Activated CD4-positive, alpha-beta T cell treated with anti-CD3 and anti-CD28 coated beads for 4 hours (primary cell): ENCODE measurements at places on chromosomes 7 and 10.

DNA sequence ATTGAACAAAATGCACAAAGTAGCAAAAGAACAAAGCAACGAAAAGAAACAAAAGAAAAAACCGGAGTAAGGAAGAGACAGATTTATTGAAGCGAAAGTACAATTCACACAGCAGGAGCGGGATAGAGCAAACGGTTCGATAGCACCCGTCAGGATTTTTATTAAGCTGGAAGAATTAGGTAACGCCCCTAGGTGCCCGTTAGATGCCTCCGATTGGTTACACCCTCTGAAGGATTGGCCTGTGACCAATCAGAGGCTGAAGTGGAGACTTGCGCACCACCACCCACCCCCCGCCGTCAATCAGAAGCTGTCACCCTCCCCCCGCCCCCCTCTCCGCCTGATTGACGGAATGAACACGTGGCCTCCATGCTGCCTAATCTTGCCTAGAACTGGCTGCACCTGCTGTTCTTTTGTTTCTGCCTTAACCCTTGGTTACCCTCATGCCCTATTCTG, 16.8 kb downstream of the OCM2 start:
- no peak for DNase-seq

DNA sequence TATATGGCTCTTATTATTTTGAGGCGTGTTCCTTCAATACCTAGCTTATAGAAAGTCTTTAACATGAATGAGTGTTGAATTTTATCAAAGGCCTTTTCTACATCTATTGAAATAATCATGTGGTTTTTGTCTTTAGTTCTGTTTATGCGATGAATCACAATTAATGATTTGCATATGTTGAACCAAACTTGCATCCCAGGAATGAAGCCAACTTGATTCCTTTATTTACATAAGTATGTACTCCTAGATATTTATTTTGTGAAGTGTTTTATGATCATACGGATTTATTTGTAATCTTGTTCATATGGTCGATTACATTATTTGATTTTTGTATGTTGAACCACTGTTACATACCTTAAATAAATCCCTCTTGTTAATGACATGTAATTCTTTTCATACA, 244.3 kb upstream of the KCND2 start:
- DNase-seq, result no peak

DNA sequence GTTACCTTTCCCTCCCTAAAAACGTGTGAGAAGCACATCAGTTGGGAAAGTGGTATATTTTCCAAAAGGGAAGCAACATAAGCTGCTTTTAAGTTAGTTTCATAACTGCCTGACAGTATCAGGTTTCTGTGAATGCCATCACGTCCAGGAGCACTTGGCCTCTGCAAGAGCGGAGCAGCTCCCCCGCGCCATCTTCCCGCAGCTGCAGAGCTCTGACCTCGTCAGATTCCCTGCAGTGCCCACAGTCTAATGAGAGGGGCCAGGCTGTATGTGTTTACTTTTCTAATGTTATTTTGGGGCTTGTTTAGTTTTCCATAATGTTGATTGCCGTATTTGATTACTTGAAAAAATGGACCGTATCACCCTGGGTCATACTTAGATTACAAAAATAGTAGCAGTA, 74.2 kb downstream of the MGMT start:
- no peak for DNase-seq

DNA sequence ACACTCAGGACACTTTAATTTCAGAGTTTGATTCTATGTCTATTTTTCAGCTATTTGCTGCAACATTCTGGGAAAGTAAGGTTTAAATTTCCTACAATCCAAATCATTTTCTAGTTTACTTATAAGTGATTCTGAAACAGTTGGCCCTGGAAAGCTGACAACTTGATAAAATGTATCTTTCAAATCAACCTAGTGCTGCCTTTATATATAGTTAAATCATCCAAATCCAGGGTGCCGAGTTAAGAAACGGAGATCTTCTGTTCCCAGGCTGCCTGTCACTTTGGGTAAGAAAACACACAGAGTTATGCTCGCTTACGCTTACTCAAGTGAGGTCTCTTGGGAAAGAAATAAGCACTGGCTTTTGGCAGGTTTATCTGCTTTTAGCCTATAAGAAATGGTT, 175.0 kb downstream of the POU6F2 start:
- DNase-seq, result no peak

- no peak for DNase-seq
These were observed 29.7 kb downstream of the PPIF start for GRCh38 chr10:79376751-79377556.
